ENCODE measurements at places on chromosomes 16 and 17. TPM values are rescaled to one million over a fixed set of nuclear protein-coding genes. Genes with fewer than 3 reads are reported as not detected.

DNA sequence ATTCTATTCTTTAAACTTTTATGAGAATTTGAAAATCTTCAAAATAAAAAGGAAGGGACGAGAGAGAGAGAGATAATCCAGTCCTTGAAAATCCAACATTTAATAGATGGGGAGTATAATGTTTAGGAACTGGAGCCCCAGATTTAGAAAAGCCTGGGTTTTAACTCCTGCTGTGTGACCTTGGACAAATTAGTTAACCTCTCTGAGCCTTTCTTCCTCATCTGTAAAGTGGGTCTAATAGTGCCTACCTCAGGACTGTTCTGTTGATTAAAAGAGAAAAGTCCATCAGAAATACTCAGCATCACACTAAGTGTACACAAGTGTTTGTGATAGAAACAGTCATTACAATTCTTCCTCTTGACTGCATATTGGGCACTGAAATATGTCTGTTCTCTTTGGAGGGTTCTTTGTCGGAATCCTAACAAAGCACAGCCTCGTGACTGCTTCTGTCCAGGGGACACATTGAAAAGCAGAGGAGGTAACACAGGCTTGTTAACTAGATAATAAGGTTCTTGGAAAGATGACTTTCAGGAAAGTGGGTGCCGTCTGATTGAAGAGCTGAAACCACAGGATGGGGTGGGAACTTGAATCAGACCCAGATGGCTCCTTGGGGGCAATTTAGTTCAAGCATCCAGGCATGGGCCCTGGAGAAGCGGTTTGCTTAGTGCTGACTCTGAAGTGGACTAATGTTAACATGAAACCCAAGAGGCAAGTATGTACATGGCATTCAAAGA, 128.2 kb downstream of the CLEC16A start:
- H3K36me3 ChIP-seq, result no peaks in the 10 kb centered on the region
- H3K27me3 ChIP-seq, result no peaks in the 10 kb centered on the region
- H3K27ac ChIP-seq, result no peak overlapping the region
- H3K4me1 ChIP-seq, result no peaks in the 10 kb centered on the region

DNA sequence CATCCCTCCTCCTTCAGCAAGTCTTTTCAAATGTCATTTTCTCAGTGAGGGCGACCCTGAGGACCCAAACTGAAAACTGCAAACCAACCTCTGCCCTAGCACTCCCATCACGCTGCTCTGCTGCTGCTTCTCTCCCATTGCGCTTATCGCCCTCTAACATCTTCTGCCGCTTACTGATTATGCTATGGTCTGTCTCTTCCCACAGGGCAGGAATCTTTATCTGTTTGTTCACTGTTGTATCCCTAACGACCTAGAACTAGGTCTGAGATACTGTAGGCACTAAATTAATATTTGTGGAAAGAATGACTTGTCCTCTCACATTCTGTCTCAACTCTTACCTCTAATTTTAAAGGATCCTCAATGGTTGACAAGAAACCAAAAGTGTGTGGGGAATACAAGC, 12.5 kb downstream of the ZSCAN32 start:
- H3K36me3 ChIP-seq, result peaks cover 27% of the 10 kb centered on the region
- H3K27me3 ChIP-seq, result no peaks in the 10 kb centered on the region
- no peak for DNase-seq
- H3K27ac ChIP-seq, result no peak overlapping the region

DNA sequence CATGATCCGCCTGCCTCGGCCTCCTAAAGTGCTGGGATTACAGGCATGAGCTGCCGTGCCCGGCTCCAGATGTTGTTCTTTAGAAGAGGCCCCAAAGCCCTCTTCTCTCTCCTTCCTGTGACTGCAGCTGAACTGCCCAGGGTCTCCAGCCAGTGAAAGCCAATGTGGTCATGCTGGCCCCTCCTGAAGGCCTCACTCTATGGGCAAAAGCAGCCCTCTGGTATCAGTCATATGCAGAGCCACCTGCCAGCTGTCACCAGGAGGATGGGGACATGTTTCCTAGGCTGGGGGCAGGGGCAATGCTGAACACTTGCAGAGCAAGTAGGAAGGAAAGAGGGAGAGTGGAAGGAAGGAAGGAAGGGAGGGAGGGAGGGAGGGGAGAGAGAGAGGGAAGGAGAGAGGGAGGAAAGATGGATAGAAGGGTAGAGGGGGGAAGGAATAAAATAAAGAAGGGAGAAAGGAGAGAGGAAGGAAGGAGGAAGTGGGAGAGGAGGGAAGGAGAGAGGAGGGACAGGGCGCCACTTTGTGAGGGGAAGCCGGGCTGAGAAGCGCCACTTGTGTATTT, 36.0 kb downstream of the SOCS3 start:
- H3K4me3 ChIP-seq, result no peak overlapping the region
- peaks cover 25% of the 10 kb centered on the region for H3K4me1 ChIP-seq
- no peaks in the 10 kb centered on the region for H3K27me3 ChIP-seq

Gene CLEC3A
- not detected for total RNA-seq

Gene NLRC3
- not detected for total RNA-seq

Gene TPSG1
- total RNA-seq, result not detected
